ENCODE measurements at places on chromosomes 11 and 22.

DNA sequence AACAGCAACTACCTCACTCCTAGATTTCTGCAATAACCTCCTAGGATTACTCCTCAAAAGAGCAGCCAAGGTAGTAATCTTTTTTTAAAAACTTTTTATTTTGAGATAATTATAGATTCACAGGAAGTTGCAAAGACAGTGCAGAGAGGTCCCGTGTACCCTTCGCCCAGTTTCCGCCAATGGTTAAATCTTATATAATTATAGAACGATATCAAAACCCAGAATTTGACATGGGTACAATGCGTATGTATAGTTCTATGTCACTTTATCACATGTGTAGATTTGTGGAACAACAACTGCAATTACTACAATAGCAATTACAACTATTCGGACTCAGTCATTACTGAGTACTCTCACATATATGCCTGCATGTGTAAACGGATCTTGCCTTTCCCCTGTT is 94.8 kb upstream of the APOA1 start:
- no peak for DNase-seq

DNA sequence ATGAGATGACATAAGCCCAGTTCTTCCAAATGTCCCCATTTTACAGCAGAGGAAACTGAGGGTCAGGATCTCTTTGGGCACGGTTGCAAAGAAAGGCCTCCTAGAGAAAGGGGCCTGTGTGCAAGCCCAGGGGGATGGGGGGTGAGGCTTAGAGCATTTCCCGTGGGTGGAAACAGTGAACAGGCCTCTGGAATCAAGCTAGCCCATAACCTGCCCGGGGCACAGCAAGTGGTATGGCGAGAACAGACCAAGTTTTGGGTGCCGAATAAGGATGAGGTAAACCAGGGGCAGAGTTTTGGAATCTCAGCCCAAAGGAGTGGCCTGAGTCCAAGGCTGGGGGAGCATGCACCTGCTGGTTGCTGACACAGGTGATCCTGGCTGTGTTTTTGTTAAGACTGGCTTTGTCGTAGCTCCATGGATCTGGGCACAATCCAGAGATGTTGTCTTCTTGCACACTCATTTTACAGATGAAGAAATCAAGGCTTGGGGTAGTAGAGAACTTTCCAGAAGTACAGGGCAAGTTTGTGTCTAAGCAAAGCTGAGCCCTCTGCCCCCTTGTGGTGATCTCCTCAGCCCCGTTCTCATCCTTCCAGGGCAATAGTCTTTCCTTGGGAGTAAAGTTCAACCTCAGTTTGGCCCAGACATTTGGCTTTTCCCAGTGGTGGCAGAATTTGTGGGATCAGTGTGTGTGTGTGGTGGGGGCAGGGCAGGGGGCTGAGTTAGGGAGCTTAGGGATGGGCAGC is 53.5 kb upstream of the MYEOV start:
- DNase-seq: no peak

GRCh38 chr11:15663777-15664218 is 549.1 kb downstream of the INSC start:
- DNase-seq: no peak

GRCh38 chr22:35705141-35705540 is 12.5 kb upstream of the APOL5 start:
- DNase-seq: no peak

DNA sequence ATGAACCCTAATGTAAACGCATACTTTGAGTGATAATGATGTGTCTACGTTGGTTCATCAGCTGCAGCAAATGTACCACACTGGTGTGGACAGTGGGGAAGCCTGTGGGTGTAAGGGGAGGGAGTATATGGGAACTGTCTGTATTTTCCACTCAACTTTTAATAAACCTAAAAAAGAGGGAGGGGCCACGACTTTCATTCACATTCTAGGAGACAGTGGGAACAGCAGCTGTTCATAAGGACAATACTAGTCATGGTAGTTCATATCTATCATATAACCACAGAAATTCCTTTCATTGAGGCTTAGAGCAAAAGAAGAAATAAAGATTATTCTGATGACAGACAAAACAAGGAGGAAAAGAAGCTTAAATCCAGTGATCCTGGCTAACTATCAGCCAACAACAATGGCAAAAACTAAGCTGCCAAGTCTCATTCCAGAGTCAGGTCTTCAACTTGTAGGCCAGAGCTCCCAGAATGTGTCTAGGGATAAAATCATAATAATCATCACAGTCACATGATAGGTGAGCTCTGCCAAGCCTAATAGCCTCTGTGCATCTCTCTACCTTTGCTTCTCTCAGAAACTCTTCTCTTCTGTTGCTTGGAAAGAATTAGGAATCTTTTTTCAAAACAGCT is 59.4 kb upstream of the CHRM4 start:
- DNase-seq: no peak

- DNase-seq: no peak
Measured at GRCh38 chr22:24768537-24769374, 5.8 kb downstream of the PIWIL3 start.

GRCh38 chr11:35292279-35292678 is 127.1 kb downstream of the SLC1A2 start:
- DNase-seq: no peak

- no peak for DNase-seq
Measured at GRCh38 chr11:17541330-17541885, 2.8 kb downstream of the USH1C start.

- DNase-seq: no peak
Measured at GRCh38 chr22:24460418-24461089, 33.2 kb downstream of the ADORA2A start.

DNA sequence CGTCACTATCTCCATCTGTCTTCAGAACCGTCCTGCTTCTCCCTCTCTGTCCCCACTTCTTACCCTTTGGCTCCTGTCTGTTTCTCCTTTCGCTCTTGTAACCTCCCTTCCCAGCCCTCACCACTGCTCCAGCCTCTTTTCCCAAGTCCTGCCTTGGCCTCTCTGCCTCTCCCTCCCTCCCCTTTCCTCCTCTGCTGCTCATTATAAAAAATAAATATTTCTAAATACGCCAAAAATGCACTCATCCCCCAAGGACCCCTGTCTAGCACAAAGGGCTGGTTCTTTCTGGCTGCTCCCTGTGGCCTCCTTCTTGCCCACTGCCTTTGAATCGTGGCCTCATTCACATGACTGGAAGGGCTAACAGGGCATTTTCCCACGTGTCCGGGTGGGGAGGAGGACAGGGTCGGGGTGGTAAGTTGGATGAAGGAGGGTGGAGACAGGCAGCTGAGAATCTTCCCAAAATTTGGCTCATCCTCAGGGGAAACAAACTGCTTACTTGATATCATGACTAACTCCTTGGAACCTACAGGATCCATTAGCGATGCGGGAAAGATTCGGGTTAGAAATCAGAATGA is 26.4 kb upstream of the OAF start:
- DNase-seq: no peak

DNA sequence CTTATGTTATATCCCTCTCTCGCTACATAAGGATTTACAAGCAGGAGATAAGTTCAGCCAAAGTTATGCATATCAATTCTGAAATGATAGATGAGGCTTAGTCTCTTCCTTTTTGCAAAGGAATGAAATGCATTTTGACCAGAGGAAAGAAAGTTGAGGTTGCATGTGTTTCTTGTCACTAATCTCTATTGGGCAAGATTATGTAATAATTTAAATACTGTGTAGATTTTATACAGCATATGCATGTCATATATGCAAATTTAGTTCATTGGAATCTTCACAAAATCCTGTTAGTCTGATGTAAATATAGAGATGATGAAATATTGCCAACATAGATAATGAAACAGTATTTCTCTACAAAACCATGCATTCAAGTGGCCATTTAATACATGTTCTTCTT is 858.7 kb upstream of the RAG2 start:
- no peak for DNase-seq

DNA sequence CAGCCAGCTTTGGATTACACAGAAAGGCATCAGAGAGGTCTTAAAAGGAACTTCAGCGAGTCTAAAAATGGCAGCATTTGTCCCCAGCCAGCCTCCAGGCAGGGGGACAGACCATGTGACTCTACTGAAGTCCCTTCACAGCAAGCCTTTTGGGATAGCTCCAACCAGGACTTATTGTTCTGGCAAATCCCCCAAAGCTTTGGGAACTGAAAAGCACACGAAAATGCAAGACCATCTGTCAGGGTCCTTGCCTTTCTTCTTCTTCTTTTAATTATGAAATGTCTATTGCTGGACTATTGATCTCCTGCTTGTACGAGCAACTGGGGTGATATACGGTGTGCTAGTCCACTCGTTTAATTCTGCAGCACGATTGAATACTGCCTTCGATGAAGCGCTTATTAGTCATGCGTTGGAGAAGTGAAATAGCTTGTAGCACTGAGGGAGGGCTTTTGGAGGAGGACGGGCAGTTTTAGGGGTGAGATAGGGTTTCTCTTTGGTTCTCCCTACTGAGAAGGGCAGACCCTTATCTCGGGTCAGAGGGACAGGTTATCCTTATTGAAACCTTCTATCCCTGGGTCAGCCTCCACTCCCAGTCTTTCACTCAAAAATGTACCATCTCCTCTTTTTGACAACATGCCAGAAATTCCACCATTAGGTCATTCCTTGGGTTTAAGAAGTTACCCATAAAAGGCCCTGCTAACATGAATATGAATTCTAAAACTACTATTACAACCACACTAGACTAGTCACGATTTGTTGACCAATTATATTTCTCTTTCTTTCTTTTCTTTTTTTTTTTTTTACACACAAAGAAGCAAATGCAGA is 416.4 kb downstream of the MIAT start:
- no peak for DNase-seq

DNA sequence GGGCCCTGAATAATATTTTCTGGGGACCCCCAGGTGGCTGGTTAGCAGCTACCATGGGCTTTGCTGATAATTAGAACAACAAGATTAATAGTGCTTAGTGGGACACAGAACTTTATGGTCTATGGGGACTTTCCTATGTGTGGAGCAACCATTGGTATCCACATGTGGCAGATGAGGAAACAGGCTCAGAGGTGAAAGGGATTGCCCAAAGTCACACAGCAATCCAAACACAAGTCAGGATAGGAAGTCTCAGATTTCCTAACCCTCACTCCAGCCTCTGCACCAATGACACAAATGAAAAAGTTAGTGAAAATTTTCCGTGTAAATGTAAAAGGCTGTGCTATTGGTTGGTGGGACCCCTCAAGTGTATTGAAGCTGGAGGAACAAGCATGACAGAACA is 15.3 kb upstream of the SLCO2B1 start:
- DNase-seq: no peak

- DNase-seq: no peak
Measured at GRCh38 chr11:64324692-64325469, 7.0 kb downstream of the PRDX5 start.

- no peak for DNase-seq
Measured at GRCh38 chr11:88384004-88384668, 46.6 kb upstream of the CTSC start.

GRCh38 chr11:48055292-48056132 is 75.2 kb downstream of the PTPRJ start:
- DNase-seq: no peak

- DNase-seq: no peak
Measured at GRCh38 chr22:43479962-43480361, 68.1 kb downstream of the MPPED1 start.

GRCh38 chr11:90323289-90323688 is 100.4 kb upstream of the CHORDC1 start:
- DNase-seq: no peak

GRCh38 chr11:30987819-30988218 is 381.7 kb downstream of the DCDC1 start:
- no peak for DNase-seq

- DNase-seq: no peak
Measured at GRCh38 chr11:87926250-87926970, 248.8 kb downstream of the RAB38 start.

GRCh38 chr11:92735039-92735438 is 234.4 kb upstream of the MTNR1B start:
- no peak for DNase-seq

DNA sequence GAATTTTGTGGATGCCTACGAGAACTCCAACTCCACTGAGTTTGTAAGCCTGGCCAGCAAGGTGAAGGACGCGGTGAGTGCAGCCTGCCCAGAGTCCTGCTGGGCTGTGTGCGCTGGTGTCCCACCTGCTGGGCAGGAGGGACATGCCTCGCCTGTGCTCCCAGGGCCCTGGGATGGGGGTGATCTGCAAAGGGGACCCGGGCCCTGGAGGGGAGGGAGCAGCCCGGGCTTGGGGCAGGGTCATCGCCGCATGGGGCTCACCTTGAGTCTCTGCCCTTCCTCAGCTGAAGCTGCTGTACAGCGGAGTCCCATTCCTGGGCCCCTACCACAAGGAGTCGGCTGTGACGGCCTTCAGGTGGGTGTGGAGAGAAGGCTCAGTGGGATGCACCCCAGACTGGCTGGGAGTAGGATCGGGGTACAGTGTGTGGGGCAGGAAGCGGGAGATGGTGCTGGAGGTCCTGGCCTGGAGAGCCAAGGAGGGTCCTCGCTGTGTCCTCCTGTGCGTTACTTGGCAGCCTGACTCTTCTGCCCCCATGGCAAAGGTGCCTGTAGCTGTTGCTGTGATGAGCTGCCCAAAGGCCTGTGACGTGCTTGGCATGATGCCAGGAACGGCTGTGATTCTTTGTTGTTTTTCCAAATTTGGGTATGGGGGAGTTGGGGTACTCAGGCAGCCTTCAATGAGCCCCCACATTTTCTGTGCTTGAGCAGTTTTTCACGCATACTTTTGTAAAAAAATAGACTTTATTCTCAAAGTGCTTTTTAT is 29.2 kb downstream of the ST14 start:
- DNase-seq: no peak

DNA sequence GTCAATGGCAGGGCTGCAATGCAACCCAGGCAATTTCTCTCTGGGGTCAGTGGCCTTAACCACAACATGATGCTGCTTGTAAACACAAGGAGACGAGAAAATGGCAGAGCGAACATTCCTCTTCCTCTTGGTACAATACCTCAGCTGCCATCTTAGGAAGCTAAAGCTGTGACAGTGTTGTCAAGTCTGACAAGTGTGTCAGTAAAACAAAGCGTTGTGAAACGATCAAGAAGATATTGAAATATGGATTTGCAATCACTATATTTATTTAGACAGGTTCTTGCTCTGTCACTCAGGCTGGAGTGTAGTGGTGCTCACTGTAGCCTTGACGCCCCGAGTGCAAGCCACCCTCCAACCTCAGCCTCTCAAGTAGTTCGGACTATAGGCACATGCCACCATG is 14.5 kb upstream of the USP47 start:
- DNase-seq: no peak

GRCh38 chr11:39965701-39966100 is 1493.8 kb downstream of the LRRC4C start:
- DNase-seq: no peak

Data from activated CD4-positive, alpha-beta T cell treated with anti-CD3 and anti-CD28 coated beads, Interleukin-2, amount 50 U/mL, for 24 hours (primary cell).